ENCODE measurements at places on chromosomes 5 and 9. TPM values are rescaled to one million over a fixed set of nuclear protein-coding genes. Genes with fewer than 3 reads are reported as not detected.

ABCA1 gene
- 31.3 TPM for total RNA-seq

ZNF462 gene
- total RNA-seq, result 43.9 TPM

FAM221B gene
- total RNA-seq, result not detected

IER5L gene
- 10.1 TPM for total RNA-seq

DMRT3 gene
- not detected for total RNA-seq

DNA sequence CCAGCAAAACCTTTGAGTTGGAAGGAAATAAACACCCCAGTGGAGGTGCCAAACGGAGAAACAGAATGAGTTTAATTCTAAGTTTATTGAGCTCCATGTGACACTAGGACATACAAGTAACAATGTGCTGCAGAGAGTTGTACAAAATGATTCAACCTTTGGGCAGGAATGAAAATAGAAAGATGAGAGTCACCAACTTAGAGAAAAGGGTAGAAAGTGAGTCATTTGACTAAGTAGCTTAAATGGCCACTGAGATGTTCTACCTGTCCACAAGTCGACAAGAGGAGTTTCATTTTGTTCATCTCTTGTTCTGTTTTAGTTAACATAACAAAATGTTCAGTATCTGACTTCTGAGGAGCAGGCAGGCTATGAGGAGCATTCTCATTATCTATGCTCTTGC is 284.7 kb downstream of the NR2F1-AS1 start:
- DNase-seq, result peak; percentile 58

- no peak for DNase-seq
Observed at GRCh38 chr9:115194216-115194615, 76.3 kb upstream of the TNC start.
